Non-pigmented ciliary epithelial cell (primary cell): ENCODE measurements at places on chromosomes 2 and 18.
A peak's percentile ranks its signal among the peaks of the same experiment; 100 is the strongest.

- DNase-seq: no peak
Observed at GRCh38 chr18:51337406-51337805, 139.9 kb upstream of the MEX3C start.

- no peak for DNase-seq
Observed at GRCh38 chr2:114368705-114369104, 73.7 kb upstream of the DPP10 start.

DNA sequence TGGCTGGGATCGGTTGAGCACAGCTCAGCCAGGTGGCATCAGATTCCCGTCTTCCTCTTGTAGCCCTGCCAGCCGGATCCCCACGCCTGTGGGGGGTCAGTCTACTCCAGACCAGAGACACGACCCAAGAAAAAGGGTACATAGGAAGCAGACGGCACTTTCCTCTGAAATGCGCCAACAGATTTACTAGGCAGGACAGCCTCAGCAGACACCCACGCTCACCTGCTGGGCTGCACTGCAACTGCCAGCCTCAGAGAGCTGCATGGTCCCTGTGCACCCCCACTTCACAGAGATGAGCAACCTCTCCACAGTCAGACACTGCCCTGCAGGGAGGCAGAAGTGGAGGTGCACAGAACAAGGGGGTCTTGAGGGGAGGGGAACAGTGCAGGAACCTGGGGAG lies 75.7 kb upstream of the OTOS start:
- no peak for DNase-seq

DNA sequence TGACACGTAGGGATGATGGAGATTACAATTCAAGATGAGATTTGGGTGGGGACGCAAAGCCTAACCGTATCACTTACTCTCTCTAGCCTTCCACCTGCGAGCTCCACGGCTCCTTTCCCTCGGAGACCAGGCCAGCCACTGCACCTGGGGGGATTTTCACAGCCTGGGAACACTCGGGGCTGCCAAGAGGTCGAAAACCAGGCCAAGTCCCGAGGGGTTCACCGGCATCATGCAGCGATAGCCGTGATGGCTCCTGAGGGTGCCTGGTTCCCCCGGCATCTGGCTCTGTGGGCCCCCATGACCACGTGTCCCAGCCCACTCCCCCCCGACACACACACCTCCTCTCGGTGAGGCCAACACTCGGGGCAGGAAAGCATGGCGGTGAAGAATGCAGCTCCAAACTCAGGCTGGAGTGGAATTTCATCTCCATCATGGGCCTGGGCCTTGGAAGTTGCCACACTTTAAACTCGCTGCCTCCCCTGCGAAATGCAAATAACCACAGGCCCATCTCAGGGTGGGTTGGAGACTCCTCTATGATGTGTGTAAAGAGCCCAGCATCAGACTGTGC lies 32.6 kb downstream of the ADCY3 start:
- no peak for DNase-seq

DNA sequence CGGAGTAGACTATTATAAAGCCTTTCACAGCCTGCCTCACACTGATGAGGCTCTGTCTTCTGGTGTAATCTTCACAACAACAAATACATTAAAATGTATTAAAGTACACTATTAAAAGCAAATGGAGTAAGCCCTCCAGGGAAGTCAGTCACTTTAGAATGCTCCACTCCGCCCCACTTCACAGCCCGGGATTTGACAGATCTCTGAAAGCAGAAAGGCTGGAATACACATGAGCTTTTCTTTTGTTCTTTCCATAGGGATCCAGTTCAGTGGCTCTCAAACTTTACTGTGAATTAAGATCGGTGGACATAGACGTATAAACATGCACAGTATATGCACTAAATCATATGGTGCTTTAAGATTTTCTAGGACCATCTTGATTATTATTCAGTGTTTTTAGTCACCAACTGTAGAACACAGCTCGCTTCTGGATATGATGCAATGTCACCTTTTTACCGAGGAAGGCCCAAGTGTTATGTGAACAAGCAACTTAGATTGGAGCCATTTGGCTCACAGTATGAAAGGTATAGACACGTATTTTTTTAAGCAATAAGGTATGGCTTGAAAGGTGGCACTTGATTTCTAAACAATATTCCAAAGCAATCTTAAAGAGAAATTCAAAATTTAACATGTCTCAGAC lies 151.1 kb downstream of the PRKCE start:
- no peak for DNase-seq

- no peak for DNase-seq
Observed at GRCh38 chr2:131659168-131659572, 131.5 kb downstream of the CCDC74A start.

GRCh38 chr2:144421606-144422510 lies 98.1 kb downstream of the ZEB2 start:
- no peak for DNase-seq

DNA sequence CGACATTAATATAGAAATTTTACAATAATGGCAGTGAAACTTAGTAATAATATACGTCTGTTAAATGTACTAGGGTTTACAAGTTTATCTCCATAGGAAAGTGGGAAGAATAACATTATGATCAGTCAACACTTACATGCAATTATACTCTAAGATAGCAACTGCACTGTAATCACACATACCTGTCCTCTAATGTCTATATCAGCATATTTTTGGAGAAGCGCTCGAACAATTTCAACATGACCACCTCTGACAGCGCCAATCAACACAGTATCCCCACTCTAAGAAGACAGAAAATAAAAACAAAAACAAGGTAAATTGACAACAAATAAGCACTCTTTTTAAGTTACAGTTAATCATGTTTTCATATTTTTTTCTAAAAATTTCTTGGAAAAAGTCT lies 37.2 kb downstream of the KIDINS220 start:
- no peak for DNase-seq

DNA sequence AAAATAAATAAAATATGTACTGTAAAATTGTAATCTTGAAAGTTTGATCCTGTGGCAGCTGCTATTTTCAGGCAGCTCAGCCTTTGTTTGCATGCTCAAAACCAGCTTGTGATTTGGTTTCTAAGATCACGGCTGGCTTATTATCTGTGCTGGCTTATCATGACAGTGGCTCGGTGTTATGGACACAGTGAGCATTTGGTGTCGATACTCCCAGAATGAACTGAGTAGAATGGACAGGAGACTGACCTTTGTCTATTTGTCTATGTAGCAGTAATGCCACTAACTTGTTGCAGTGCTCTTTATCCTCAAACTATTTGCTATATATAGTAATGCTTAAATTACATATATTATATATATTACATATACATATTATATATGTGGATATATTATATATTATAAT lies 58.8 kb downstream of the NEDD4L start:
- no peak for DNase-seq

- DNase-seq: no peak
Observed at GRCh38 chr2:187549951-187550555, 4.2 kb downstream of the TFPI start.

GRCh38 chr2:85774126-85774978 lies 20.6 kb downstream of the ATOH8 start:
- no peak for DNase-seq

DNA sequence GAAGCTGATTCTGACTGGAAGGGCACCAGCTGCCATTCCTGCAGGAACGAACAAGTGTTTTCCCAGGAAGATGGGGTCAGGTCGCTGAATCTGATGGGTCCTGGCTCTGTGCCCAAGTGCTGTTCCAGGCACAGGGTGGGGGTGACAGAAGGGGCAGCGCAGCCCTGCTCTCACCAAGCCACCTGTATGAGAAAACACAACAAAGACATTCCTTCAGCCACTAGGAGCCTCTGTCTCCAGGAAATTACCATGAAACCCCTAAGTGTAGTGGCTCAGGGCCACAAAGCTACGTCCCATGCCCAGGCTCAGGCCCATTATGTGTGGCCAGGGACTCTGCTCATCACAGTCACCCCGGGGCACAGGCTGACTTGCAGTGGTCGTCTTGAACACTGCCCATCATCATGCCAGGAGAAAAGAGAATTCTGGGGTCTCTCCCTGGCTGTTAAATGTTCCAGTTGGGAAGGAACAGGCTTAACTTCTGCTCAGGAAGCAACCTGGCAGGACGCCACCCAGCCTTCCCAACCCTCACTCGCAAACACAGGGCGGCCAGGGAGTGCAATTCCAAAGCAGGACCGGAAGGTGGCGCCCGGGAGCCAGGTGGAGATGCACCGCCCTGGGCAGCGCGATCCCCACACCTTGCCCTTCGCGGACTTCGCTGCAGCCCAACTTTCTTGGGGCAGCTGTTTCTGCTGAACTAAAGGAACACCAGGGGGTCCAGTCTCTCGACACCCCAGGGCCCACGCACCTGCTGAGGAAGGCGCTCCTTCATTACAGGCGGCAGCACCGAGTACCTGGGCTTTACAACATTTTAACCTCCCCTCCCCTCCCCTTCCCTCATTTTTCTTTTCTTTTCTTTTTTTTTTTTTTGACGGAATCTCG lies 11.0 kb upstream of the SFTPB start:
- no peak for DNase-seq

DNA sequence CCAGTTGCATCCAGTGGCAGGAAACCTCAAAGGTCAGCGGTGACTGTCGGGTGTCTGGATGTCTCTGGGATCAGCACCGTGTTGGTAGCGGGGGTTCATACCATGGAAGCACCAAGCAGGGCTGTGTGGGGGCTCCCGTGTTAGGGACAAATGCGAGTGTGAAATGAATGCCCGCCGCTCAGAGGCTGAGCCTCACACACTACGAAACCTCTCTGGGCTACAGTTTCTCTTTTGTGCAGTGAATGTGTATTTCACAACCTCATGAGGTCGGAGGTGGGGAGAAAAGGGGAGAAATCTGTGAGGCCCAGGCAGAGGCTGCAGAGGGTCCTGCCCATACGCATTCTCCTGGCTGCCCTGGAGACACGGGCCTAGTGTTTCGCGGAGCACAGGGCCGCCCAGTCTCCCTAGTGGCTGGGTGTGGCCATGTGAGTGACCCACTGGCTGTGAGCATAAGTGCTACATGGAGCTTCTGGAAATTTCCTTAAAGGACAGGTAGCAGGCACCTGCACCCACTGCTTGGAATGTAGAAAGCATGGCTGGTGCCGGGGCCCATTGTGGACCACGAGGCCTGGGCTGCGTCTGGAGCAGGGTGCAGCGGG lies 138.0 kb upstream of the GLI2 start:
- no peak for DNase-seq

GRCh38 chr2:9793918-9794717 lies 49.2 kb upstream of the TAF1B start:
- no peak for DNase-seq

DNA sequence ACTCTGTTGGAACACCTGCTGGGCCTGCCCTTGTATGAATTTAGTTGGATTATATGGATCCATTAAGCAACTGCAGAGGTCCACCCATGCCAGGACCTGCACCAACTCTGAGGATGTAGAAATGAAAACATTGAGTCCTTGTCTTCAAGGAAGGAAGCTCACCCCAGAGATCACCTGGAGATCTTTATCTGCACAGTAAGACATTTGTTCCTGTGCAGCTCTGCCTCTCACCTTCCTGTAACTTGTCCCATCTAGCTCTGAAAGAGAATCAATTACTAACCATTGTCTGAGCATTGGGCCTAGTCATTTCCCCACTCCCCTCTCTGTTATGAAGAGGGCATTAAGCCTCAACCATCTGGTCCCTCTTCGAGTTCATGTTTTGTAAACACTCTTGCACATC lies 105.2 kb upstream of the YWHAQ start:
- no peak for DNase-seq

DNA sequence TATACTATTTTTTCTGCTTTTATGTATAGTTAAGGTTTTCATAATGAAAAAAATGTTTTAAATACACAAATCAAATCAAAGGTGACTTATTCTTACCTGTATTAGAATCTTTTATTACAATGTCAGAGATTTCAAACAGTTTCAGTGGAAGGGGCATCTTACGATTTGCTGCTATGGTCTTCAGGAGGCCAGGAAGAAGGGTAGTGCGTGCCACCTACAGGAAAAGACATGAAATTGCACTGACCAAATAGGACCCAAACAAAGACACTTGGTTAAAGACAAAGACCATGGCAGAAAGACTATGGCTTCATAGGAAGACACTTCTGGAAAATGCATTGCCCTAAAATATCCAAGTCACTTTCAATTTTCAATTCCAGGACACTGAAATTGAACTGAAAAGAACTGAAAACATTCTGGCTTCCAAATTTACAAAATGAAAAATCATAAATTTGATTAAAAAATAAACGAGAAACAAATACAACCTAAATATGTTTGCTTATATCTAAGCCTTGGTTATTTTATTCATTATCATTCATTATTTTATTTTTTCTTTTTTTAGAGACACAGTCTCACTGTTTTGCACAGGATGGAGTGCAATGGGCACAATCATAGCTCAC lies 42.1 kb downstream of the FARSB start:
- peak; percentile 28 for DNase-seq

DNA sequence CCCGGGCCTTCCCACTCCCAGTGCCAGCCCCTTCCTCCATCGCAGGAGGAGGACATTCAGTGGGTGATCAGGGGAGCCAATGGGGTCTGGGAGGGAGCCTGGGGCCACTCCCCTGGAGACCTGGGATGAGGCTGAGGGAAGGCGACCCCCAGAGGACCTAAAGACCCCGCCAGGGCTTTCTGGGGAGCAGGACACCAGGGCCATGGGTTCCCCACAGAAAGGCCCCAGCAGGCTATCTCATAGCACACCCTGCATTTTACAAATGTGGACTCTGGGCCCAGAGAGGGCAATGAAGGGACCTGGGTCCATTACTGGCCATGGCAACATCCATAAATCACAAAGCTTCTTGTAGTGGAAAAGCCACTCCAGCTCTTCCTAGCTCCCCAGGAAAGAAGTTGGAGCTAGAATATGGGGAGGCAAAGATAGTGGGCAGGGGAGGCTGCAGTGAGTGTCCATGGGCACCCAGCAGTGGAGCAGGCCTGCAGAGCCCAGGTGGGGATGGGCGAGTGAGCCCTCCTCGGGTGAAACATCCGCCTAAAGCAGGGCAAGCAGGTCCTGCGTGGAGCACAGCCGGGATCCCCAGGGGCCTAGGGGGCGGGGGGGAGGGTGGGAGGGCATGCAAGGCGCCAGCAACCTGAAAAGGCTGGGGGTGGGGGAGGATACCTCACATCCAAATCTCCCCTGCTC lies 13.8 kb downstream of the CYP26B1 start:
- no peak for DNase-seq

DNA sequence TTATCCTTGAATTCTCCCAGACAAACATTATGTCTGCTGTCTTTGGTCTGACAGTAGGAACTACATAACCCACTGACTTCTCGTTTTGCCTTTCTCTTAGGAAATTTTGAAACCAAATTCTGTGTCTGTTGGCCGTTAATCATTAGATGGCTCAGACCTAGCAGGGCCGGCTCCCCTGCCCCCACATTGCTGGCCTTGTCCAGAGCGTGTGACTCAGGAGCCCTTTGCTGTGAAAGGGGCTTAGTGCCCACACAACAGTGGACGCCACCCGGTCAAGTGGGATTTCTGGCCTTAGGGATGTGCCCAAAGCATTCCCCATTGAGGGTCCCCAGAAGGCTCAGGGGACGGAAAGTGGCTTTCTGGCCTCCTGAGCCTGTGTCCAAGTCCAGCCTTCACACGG lies 137.5 kb downstream of the CTIF start:
- no peak for DNase-seq
